ENCODE measurements at places on chromosomes 6 and 20.

- DNase-seq: no peak
Observed at GRCh38 chr20:60050193-60050947, 92.1 kb downstream of the CDH26 start.

DNA sequence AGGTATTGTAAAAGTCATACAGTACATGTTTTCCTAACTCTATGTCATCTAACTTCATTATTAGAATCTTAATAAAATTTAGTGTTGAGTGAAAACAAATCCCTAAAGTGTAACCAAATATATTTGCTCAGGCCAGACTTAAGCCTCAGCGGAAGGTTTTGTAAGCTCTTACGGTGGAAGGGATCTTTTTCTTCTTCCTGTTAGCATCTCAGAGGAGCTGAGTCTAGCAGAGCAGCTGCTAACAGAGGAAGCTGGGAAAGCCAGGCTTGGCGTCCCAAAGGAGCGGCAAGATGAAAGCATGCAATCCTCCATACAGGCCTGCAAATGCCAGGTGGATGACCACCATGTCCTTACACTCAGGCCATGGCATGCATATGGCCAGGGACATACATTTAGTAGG is 72.4 kb downstream of the ADTRP start:
- no peak for DNase-seq

GRCh38 chr6:18395856-18396197 is 8.7 kb downstream of the RNF144B start:
- DNase-seq: no peak

DNA sequence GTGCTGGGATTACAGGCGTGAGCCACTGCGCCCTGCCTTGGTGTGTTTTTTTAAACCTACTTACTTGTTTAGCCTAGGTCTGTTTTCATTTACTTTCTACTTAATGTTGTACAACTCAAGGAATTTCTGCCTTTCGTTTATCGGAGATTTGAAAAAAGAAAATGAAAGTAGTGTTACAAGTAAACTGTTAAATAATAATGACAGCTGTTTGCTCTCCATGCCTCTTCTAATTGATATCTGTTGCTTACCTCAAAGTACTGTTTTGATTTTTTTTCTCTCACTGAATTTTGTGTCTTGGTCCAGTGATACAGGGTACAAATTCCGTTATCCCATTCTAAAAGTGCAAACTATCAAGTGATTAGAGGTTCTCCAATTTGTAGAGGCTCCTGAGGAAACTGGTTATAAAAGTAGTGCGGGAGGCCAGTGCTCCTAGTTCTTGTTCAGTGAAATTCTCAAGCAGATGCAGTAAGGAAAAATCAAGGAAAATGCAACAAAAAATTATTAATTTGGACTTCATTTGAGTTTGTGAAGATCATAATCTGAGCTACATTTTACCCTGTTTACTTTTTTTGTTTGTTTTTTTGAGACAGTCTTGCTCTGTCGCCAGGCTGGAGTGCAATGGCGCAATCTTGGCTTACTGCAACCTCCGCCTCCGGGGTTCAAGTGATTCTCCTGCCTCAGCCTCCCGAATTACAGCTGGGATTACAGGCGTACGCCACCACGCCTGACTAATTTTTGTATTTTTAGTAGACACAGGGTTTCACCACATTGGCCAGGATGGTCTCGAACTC is 2.2 kb downstream of the UBR2 start:
- DNase-seq: peak; percentile 7

GRCh38 chr6:113679051-113679450 is 178.1 kb upstream of the MARCKS start:
- DNase-seq: no peak

DNA sequence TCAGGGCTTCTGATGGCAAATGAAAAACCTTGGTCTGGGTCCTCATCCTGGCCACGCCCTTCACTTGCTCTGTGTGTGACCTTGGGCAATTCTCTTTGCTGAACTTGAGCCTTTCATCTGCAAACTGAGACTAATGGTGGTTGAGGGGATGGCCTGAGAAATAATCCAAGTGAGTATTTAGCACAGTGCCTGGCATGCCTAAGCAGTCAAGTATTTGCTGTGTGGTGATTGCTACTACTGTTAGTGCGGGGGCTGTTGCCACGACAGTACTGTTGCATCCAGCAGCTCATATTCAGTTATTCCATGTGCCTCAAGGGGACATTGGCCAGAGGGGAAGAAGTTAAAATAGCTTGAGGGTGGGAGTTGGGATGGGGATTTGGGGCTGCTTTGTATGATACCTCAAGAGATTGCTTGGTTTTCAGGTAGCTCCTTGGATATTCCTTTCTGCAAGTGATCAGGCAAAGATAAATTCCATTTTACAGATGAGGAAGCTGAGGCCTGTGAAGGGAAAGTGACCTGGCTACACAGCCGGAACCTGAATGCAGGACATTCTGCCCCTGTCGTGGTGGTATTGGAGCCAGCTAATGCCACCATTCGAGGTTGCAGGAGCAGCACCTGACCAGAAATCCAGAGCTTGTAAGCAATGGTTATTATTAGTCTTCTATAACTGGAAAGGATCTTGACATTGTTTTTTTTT is 45.1 kb upstream of the EPB41L1 start:
- DNase-seq: no peak

- DNase-seq: no peak
Observed at GRCh38 chr6:148677594-148678476, 69.0 kb upstream of the UST start.

GRCh38 chr20:63835021-63835858 is 4.2 kb upstream of the ZBTB46 start:
- DNase-seq: no peak

DNA sequence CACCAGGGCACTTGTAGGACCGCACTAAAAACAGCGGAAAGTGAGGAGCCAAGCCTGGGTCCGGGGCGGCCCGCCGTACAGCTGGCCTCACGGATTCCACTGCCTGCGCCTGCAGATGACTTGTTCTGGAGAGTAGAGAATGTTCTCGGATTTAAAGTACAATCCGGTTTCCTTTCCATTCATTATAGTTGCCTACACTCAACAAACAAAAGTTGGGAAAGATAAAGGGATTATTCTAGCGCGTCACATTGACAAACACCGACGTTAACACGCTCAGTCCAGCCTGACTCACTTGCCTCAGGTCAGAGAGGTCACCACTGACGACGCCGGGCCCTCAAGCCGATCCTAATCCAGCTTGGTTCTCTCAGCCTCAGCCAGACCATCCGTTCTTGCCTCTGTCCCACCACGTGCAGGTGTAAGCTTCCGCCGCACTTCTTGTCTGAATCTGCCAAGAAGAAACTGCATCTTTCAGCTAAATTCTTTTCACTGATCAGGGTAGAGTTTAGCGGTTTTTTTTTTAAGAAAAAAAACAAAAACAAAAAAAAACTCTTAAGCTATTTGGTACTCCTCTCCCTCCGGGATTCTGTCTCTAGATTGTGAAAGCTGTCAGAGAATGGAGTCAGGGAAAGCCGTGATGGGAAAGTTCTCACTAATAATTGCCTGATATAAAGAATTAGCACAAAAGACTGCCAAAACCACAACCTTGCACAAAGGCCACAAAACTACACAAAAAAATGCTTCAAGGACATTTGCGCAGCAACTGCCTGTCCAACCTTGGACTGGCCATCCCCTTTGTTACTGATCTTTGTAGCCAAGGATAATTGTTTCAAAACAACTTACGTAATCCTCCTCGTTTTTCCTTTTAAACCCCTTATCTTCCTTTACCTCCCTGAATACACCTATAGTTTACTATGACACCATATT is 1.1 kb upstream of the PHF10 start:
- no peak for DNase-seq

GRCh38 chr6:12335131-12335527 is 45.0 kb downstream of the EDN1 start:
- DNase-seq: no peak

- DNase-seq: no peak
Observed at GRCh38 chr20:37994512-37994911, 38.7 kb downstream of the TTI1 start.

GRCh38 chr20:33684533-33685327 is 1.5 kb downstream of the E2F1 start:
- no peak for DNase-seq

GRCh38 chr6:147022041-147022440 is 182.2 kb upstream of the STXBP5 start:
- no peak for DNase-seq

- DNase-seq: no peak
Observed at GRCh38 chr6:127243501-127243900, 23.2 kb upstream of the RNF146 start.

DNA sequence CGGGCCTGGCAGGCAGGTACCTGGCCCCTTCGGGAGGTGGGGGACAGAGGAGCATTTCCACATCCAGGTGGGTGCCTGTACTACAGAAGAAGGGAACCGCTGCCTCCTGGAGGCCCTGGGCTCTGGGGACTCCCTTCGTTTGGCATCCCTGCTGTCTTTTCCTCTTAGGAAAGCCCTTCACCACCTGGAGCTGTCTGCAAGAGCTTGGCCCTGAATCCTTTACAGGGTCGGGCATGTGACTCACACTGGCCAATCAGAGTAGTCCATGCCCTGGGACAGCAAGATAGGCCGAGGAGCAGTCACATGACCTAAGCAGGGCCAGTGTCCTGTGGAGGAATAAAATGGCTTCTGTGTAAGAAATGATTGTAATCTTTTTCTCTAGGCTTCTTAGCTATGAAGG is 224.9 kb downstream of the ANKRD60 start:
- no peak for DNase-seq

DNA sequence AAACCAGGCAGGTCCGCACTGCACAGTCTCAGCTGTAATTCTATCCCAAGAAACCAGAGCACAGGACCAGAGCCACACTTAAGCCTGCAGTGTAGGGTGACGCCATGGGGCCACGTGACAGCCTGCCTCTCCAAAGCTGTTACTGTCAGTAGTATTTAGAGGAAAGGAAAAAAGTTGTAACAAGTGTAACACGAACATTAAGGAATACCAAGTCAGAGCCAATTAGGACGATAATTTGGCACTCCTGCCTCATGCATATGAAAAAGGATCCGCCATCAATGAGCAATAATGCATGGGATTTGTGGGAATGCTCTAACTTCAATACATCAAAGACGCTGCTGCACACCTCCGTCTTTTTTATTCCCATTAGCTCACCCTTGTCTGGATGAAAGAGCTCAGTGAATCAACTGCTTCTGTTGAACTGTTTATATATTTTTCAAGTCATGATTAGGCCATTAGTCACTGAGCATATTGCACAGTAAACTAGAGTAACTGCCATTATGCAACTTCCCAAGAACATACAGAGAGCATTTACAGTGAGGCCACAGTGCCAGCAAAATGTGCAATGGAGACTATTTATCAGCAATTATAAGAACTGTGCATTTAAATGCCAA is 79.9 kb downstream of the ATXN1 start:
- DNase-seq: no peak

GRCh38 chr6:45445749-45446549 is 68.2 kb upstream of the SUPT3H start:
- DNase-seq: peak; percentile 74

DNA sequence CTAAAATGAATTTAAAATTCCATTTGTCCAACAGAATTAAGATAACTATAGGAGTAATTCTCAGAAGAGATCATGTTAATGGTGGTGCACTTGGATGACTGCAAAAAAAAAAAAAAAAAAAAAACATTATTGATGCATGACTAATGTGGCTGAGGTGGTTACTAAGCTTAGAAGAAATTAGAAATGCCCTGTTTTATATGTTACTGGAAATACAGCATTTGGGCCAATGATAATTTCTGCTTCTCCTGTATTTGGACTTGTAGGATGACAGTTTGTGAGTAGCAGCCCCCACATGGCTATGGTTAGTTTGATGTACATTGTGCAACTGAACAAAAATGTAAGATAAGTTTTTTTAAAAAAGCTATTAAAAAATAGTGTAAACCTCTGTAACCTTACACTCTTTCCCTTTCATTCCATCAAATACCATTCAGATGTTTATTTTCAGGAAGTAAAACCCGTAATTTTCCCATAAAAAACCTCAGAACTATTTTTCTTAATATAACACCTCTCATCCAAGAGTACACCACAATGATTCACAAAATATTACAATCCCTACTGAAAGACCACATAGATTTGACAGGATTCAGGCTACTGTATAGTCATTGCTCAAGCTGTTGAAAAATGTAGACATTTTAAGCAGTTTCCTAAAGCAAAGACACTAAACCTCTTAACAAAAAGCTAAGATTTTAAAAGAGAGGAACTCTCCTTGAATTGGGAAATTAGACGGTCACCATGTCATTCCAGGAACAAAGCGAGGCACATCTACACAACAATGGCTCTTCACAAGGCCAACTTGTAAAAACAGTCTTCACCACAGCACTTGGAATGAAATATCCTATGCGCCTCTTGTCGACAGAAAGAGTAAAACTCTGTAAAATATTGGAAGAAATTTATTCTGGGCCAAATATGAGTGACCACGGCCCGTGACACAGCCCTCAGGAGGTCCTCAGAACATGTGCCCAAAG is 83.0 kb downstream of the WDR27 start:
- no peak for DNase-seq

- peak; percentile 64 for DNase-seq
Observed at GRCh38 chr6:26232940-26233648, 131.9 kb upstream of the BTN3A2 start.

DNA sequence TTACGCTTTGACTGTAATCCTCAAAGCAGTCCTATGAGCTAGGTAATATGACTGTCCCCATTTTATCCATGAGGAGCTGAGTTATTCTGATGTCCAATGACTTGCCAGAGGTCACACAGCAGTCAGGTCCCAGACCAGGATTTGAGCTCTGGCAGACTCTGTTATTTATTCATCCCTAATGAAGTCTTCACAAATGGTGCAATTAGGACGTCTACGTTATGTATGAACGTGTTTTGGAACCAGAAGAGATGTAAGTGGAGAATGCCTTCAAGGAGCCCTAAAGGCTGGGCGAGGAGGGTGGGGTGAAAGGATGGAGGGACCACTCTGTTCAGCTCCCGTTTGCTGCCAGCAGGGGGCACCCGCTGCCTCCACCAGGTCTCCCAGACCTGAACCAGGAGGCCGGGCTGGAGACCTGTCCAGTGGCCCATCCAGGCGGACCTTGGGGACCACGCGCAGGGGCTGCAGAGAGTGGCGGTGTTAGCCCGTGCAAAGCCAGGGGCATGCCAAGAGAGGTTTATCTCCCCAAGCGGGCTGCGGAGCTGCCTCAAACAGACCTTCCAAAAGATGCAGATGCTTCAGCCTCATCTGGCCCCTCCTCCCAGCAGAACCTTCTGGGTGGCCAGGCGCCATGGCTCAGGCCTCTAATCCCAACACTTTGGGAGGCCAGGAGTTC is 15.2 kb upstream of the ZNF335 start:
- DNase-seq: peak; percentile 81

- peak; percentile 89 for DNase-seq
Observed at GRCh38 chr6:28710466-28711191, 184.9 kb downstream of the GPX5 start.

DNA sequence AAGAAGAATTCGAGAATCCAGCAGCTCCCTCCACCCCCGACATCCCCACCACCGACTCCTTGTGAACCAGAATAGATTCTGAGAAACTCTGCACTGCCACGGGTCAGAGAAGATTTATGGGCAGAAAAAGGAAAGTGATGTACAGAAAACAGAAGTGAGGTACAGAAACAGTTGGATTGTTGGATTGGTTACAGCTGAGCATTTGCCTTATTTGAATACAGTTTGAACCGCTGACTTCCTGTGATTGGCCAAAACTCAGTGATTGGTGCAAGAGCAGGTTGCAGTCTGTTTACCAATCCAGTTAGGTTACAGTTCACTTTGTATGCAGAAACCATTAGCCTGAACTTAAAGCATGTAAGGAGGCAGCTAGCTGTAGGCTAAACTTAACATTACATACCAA is 131.2 kb upstream of the HDDC2 start:
- DNase-seq: no peak

GRCh38 chr6:166922937-166923336 is 33.4 kb downstream of the RNASET2 start:
- no peak for DNase-seq

GRCh38 chr20:18728870-18729224 is 84.7 kb upstream of the SCP2D1 start:
- DNase-seq: no peak

All from activated CD4-positive, alpha-beta T cell treated with anti-CD3 and anti-CD28 coated beads, Interleukin-2, amount 50 U/mL, for 16 hours (primary cell).